ENCODE measurements at places on chromosomes 4 and X.

DNA sequence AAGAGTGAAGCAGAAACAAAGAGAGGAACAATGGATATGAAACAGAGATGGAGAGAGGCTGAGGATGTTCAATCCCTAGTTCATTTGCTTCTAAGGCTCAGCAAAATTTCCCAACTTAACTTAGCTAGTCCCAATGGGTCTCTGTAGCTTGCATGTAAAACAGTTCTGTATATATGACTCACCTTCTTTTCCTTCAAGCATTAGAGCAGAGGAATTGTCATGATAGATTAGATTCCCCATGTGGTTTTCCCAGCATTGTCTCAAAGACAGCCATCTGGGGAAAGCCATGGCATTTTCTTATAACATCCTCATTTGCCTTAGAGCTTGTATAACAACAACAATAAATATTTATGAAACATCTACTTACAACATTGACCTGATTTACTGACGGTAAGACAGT is 93.9 kb upstream of the GATB start:
- no peak for DNase-seq

DNA sequence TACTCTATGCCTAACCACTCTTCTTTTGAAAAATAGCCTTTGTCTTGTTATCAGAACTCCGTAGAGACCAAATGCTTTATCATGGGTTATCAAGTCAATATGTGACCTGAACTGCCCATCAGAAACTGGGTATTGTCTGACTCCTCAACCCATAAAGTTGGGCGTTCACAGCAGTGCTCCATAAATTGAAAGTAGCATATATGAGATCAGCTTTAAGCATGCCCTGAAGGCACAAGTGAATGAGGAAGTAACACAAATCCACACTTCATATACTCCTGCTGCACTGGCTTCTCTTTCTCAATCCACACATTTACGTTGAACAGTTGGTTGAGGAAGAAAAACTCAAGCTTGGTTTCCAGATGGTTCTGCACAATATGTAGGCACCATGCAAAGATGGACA is 1106.0 kb downstream of the STIM2 start:
- no peak for DNase-seq

DNA sequence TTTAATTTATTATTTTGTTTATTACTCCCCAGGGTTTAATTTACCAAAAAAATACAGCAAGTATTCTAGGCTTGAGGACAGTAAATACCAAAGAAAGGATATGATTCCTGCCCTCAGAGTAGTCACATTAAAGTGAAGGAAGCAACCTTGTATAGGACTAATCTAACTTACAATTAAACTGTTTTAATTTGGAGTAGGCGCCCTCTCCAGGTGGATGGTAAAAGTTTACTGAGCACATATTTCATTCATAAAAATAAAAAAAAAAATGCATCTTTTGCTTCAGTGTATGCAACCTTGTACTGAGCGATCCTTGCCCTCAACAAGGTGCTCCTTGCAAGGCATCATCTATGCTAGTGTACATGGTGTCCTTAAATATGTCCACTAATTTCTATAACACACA is 72.0 kb upstream of the MAGEB16 start:
- no peak for DNase-seq

DNA sequence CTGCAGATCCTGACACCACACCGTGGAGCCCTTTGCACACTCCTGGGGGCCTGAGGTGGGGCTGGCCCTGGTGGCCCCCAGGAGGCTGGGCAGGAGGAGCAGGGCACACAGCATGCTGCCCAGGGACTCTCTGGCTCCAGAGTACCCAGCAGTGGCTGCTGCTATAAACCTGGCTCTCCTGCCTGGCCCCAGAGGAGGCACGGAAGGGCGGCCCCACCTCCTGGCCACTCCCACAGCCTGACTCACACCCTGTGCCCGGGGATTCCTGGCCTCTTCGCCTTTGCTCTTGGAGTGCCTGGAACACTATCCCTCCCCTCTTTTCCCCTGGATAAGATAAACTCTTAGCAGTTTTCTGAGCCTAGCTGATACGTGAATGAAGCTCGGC is at the start of gene PSAPL1:
TSS of gene PSAPL1 (minus strand) at position 165 of the 385 bp plus-strand sequence. CDS start at position 114, 51 bp downstream.
- DNase-seq, result no peak

DNA sequence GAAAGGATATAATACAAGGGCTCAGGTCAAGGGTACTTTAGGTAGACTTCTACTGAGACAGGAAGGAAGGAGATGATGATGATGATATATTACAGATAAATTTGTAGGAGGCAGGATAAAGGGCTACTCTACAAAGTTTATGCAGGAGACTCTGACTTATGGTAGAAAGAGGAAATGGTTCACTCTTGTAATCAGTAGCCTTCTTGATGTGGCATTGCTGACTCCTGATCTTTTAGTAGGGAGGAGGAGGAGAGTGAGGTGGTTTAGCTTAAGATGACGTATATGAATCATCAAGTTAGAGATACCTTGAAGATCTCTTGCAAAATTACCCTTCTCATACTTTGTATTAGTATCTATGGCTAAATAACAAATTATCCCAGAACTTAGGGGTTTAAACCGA is 4.7 kb downstream of the BLTP1 start:
- no peak for DNase-seq

Measured in right renal cortex interstitium (tissue), 3 donors.